ENCODE measurements at places on chromosomes 2 and 18.

DNA sequence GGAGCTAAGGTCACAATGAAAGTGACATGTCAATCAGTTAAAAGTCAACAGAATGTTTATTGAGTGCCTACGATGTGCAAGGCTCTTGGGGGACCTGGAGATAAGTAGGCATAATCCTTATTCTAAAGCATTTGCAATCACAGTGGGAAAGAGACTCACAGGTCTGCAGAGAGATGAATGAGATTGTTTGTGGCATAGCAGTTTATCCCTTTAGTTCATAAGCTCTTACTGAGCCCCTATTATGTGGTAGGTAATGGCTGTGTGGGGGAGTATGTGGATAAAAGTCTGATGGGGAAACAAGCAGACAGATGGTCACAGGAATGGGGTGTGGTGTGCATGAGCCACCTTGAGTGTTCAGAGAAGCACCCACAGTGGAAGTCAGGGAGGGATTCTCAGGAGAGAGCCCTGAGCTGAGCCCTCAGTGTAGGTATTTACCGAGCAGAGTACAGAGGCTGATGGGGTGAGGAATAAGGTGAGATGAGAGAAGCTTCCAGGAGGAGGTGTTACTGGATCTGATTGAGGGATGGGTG is 48.1 kb downstream of the EMILIN2 start:
- no peak for DNase-seq

GRCh38 chr18:58196881-58197872 is 153.2 kb downstream of the NEDD4L start:
- no peak for DNase-seq

DNA sequence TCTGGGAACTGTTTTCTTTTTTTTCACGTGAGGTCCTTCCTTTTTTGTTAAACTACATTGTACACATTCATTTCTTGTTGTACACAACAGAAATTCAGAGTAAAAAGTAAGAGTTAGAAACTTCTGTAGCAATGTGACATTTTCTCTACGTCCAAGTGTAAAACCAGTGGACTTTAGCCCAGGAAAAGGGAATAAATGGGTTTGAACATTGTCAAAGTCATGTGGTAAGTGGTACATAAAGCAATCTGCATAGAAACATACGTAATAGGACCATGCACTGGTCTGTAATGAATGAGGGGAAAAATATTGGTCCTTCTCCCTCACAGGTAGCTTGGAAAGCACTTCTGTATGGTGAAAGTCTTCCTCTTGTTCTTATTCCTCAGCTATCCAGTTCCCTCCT is 421.4 kb downstream of the SETBP1 start:
- no peak for DNase-seq

GRCh38 chr2:241081190-241081642 is 20.9 kb downstream of the MTERF4 start:
- no peak for DNase-seq

GRCh38 chr2:30710461-30710860 is 96.8 kb downstream of the CAPN13 start:
- DNase-seq, result no peak

DNA sequence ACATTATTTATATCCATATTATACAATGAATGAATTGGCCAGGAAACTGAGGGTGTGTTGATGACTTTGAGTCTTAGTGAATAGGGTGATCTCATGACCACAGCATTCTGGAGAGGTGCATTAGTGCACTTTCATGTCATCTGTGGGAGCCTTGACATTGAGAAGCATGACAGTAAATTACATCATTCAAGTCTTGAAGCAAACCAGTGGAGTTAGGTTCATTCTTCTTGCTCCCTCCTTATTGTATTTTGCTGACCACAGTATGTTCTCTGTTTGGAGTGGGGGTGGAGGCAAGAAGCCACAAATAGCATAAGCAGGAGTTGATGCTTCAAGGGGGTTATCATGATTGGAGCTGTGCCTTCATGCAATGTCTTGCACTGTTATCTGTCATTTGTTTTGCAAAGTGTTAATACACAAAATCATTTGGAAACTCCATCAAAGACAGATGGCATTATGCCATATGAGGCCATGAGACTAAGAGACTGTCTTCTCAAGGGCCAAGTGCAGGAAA is 680.2 kb downstream of the NYAP2 start:
- DNase-seq, result peak; percentile 49

DNA sequence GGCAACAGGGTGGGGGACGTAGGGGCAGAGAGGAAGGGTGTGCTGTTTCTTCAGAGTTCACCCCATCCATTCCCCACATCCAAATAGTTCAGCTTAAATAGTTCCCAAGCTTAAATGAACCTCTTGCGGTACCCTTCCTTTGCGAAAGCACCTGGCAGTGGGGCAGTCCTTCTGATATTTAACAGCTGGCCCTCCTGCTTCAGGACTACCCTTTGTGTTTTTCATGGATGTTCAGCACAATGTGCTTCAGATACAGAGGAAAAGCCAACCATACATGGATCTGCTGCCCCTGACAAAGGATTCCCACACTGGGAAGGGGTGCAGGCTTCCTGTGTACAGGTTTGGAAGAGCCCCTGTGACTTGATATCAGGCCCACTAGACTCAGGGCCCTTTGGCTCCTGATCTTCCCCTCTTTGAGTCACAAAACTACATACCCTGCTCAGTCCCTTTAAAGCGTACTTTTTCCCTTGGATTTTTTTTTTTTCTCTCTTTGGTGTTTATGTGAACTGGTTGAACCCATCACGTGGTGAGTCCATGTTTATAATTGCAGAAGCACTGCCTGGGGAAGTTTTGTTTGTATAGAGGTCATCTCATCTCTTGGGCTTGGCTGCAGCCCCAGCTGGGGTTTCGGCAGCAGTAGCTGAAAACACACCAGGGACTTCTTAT is 45.3 kb upstream of the IGFBP5 start:
- no peak for DNase-seq

DNA sequence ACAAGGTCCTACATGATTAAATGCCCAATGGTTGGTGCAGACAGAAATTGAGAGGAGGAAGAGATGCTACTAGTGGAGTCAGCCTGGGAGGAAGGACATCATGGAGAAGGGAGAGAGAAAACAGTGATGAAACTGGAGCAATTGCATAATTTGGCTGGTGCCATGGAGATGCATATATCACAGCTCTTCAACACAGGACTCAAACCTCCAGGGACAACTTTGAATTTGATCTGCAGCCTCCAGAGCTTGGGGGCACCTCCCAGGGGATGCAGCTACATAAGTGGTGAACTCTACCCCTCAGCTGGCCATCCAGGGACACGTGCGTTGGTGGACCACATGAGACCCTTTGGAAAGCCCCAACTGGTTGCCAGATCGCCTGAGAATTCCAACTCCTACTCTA is 80.4 kb downstream of the CTAGE1 start:
- DNase-seq, result peak; percentile 53

DNA sequence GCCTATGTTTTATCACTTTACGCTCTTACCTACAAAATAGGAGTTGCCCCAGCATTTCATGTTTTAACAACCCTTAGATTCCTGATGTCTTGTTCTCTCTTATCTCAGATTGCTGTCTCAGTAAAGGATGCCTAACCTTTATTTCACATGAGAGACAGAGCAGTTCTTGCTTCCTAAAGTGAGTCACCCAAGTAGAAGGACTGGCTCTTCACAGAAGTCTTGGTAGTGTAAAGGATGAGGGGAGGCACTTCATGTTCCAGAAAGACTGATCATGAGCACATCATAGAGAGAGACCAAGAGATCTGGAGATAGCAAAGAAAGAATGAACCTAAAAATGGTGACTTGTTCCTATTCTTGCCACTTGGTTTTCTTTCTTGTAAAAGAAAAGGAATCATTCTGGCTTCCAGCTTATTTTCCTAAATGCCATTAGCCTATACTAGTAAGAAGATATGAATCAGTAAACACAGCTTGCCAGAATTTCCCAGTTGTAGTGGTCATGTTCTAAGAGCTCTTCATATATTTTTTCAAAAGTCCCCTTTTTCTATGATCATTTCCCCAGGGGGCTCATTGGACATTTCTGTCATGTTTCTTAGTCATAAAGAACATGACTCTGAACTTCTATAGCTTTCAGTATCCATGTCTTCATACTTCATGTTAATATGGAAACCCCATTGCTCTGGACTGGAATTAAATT is 54.9 kb downstream of the MAPRE2 start:
- peak; percentile 33 for DNase-seq

DNA sequence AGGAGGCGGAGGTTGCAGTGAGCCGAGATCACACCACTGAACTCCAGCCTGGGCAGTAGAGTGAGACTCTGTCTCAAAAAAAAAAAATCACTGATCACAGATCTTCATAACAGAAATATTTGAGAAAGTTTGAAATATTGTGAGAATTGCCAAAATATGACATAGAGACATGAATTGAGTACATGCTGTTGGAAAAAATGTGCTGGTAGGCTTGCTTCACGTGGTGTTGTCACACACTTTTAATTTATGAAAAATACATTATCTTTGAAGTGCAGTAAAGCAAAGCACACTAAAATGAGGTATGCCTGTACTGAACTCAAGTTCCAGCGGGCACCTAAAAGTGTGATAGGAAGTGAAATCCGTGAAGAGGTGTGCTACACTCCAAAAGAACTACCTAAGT is 152.6 kb downstream of the TMEFF2 start:
- no peak for DNase-seq

DNA sequence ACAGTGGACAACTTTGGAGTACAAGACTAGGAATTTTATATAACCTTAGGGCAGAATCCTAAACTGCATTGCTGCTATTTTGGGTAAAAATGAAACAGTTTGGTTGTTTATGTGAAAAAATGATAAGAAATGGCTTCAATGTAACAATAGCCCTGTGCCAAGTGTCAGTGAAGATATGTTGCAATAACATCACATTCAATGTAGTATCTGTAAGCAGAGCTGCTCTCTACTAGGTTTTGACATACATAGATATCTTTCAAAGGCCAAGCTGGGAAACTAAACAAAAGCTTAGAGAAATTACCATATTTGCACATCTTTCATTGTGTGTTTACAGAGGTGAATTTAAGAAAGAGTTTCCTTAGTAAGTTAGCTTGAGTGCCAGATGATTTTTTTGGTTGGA is 135.0 kb upstream of the DOK6 start:
- no peak for DNase-seq

DNA sequence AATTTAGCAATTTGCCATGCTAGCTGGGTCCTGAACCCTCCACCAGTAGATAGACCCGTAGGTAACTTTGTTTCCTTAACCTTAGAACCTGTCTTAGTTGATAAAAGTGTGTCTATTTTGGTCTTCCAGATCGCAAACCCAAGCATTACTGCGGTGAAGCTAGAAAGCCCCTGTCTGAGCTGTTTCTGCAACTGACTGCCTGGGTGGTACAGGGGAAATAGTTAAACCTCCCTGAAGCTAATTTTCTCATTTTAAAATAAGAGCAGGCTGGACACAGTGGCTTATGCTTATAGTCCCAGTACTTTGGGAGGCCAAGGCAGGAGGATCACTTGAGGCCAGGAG is 101.7 kb upstream of the MSH2 start:
- no peak for DNase-seq

GRCh38 chr18:44584900-44585299 is 95.8 kb upstream of the SETBP1 start:
- no peak for DNase-seq

Measured in inflammatory macrophage treated with lipopolysaccharide for 4 hours (primary cell).